Immature natural killer cell (primary cell): ENCODE measurements at places on chromosomes 12 and 14.
A peak's percentile ranks its signal among the peaks of the same experiment; 100 is the strongest.

GRCh38 chr12:94636462-94637085 is 13.8 kb downstream of the TMCC3 start:
- DNase-seq = no peak

DNA sequence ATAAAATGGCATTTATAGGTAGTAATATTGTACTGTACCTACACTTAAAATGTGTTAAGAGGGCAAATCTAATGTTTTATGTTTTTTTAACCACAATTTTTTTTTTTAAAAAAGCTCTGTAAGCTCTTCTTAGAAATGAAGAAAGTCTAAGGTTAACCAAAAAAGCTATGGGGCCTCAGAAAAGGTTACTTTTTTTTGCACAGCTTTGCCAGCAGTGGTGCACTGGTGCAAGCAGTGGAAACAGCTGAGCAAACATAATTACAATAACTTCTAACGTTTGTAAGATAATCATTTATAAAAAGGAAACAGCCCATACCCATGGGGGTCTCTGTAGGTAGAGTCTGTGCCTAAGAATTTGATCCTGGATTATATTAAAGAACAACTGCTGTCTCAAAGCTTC is 85.1 kb upstream of the NID2 start:
- peak; percentile 24 for DNase-seq

DNA sequence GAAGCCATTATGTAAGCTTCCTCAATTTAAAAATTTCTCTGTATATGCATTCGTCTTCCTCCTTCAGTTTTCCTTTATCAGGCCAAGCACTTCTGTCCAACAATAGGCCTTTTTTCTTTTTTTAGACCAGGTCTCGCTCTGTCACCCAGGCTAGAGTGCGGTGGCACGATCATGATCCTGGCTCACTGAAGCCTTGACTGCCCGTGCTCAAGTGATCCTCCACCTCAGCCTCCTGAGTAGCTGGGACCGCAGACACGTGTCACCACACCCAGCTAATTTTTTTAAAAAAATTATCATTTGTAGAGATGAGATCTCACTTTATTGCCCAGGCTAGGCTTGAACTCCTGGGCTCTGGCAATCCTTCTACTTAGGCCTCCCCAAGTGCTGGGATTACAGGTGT is 25.8 kb downstream of the TAOK3 start:
- no peak for DNase-seq

DNA sequence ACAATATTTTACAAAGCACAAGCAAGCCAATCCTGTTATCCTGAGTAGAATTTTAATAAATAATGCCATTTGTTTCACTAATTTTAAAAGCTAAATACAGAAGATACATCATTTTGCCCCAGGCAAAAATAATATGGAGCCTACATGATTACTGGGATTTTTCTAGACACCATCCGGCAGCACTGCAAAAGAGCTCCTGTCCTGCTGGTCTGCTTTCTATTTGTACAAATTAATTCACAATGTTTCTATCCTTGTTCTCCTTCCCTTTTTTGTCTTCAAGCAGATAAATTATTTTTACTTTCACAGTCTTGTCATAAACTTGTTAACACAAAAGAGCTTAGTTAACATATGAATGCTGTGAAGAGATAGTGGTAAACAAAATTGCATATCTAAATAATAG is 4.6 kb downstream of the SIX1 start:
- no peak for DNase-seq

DNA sequence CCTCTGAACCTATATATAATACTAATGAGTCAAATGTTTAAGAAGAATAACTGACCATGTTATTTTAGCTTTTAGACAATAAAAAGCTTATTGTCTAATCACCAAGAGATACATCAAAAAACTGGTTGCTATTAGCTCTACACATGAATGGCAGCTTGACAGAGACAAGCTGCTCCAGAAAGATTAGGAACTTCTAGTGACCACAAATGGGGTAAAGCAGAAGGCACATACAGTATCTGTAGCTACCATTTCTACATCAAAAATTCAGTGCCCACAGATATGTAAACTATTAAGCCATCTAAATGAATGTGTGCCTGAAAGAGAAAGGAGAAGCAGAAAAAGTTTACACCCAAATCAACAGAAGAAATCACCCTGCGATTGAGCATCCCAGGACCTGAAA is 2.4 kb downstream of the AREL1 start:
- no peak for DNase-seq

- DNase-seq = no peak
These were observed 44.1 kb downstream of the FAM222A start for GRCh38 chr12:109757671-109758265.

GRCh38 chr12:95966287-95966870 is 23.2 kb downstream of the AMDHD1 start:
- no peak for DNase-seq

- no peak for DNase-seq
These were observed 100.8 kb downstream of the SAMD4A start for GRCh38 chr14:54667764-54668163.

GRCh38 chr12:121797937-121798786 is 4.7 kb upstream of the RHOF start:
- no peak for DNase-seq

DNA sequence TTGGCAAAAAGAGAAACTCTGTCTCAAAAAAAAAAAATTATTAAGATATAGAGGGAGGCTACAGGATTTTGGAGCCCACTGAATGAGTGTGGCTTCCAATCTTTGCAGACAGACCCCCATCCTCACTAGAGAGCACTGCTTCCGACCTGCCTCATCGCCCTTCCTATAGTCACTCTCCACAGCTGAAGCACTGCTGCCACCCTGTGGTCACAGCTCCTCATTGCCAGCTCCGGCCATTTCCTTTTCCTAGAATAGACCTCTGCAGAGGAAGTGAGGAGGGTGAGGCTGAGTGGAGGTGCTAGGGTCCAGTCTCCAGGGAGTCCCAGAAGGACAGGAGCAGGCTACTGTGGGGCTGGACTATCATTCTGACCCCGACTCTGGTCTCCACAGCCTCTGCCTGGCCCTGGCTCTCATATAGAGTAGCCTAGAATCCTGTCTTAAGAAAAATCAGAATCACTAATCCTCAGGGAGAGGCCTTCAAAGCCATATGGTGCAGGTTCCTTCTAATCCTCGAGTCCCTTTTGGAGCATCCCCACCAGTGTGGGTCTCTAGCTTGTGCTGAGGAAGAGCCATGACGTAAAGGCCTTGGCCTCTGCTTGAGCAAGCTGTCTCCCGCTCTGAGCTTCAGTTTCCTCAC is 1.4 kb upstream of the NPFF start:
- peak; percentile 79 for DNase-seq

DNA sequence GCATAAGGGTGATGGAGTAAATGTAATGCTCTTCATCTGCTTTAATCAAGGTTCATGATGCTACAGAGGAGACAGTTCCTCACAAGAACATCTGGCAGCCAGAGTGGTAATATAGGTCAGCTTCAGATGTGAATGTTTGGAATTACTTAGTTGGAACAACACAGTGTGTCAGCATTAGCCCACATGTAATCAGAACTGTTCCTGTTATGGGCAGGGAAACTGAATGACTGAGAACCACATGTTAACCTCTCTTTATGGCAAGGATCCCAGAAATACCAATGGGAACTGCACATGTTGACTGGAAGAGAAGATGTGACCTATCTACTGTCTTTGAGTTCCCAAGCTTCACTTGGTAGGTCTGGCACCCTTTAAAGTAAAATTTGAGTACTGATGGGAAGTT is 390.1 kb upstream of the PDE3A start:
- DNase-seq = no peak

DNA sequence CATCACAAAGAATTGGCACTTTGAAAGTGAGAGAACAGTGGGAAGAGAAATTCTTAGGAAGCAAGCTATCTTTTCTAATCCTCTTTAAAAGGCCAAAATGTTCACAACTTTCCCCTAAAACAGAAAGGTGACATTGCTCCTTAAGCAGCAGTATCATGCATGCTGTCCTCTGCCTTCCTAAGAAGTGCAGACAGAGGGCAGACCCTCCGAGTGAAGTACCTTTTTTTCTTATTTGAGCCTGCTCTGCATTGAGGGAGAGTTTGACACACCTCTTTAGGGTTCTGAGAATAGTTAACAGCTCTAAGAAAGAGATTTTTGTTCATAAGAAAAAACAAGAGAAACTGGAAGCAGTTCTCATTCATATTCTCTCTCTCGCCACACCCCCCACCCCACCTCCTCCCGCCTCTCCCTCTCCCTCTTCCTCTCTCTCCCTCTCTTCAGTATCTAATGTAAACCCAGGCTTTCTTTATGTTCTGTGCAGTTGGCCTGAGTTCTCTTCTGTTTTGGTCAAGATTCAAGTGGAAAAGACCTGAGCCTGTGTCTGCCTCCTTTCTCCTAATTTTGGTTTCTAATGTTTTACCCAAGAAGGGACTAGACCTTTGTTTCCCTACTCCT is 709.1 kb downstream of the DIO2 start:
- no peak for DNase-seq

DNA sequence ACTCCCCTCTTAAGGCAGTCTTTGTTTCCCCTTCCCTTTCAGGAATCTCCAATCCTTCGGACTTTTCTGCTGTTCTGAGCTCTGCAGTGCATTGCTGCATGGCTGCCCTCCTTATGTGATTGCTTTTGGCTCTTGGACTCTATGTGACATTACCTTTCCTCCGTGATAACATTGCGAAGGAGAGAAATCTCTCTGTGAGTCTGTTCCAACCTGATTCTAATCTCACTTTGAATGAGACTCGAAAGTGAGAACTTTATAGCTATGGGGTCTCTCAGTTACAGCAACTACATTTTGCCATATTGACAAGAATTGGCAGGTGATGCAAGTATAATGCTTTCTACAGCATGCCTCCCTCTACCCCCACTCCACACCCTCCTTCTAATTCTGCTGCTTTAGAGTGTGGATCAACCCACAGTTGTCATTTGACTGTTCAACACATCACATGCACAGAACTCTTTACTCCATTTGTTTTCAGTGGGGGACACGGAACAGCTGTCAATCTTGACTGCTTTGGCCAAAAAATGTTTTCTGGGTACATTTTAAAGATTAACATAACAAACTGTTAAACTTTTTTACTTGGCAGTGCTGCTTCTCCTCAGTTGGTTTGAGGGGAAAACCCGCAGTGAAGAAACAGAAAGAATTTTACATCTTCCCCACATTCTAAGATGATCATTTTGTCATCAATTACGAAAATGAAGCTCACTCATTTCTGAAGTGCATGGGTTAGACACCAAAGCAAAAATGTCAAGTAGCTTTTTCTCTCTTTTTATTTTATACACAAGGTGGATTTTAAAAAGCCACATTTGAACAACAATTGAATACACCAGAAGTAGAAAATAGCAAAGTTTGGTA is 125.5 kb upstream of the RMST start:
- DNase-seq = no peak

- no peak for DNase-seq
These were observed 85.9 kb upstream of the REP15 start for GRCh38 chr12:27610374-27610773.

- DNase-seq = no peak
These were observed 27.8 kb upstream of the GLIPR1 start for GRCh38 chr12:75452675-75453330.

GRCh38 chr14:62709773-62710172 is 335.5 kb downstream of the KCNH5 start:
- DNase-seq = no peak

DNA sequence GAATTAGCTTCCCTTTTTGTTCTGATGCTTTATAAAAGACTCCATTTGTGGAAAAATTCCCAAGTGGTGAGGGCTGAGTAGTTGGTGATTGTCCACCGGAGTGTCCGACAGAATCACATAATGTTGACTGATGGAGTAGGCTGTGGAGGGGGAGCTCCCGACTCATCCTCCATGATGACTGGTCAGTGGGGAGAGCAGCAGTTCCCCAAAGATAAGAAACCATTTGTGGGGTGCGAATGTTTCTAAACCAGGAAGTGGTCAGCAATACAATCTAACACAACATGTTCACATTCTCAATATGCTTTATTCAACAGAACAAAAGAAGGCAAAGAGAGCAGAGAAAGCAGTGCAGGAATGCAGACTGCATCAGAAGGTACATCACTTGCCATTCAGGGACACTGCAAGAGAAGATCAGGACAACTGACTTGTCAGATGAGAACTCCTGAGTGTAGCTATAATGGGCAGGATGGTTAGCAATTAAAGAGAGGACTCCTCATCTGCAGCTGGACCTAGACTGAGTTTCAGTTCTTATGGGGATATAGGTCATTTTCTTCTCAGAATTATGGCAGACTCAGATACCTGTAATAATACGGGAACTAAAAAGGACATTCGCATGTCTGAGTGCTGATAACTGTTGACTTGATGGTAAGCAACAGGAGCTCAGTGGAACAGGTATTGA is 5.4 kb downstream of the KRT6B start:
- DNase-seq = no peak

DNA sequence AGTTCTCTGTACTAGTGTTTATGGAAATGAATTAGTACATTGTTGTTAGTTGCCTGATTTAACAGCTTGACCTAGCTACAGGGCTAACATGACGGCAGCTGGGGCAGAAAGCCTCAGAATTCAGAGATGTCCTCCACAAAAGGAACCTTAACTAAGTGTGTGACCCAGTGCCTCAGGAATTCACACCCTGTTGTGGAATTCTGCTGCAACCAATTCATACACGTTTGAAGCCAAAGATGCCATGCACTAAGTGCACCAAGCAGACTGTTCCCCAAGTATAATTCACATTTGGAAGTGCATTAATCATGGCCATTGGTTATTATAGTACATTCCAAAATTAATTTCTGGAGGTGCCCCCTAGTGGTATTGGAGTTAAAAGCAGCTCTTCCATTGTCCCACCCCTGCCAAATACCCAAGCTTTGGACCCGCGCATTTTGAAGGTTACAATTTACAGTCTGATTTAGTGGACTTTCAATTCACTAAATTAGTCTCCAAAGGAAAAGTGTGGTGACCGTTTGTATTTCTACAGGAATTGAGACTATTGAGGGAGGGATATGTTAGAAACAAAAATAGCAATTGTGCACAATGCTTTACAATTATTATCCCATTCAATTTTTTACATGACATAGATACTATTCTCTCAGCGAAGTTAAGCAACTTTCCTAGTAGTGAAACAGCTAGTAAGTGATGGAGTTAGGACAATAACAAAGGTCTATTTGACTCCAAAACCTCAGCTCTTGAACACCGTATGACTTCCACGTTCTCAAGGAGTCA is 85.9 kb downstream of the PAX9 start:
- no peak for DNase-seq

- DNase-seq = no peak
These were observed 68.2 kb downstream of the ATP23 start for GRCh38 chr12:58009405-58010195.

DNA sequence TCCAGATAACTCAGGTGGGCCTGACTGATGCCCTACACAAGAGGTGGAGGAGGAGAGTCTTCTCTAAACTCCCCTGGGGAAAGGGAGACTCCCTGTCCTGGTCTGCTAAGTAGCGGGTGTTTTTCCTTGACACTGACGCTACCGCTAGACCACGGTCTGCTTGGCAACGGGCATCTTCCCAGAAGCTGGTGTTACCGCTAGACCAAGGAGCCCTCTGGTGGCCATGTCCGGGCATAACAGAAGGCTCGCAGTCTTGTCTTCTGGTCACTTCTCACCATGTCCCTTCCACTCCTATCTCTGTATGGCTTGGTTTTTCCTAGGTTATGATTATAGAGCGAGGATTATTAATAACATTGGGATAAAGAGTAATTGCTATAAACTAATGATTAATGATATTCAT is 965.5 kb downstream of the TMEM121 start:
- no peak for DNase-seq
